CD4-positive, alpha-beta T cell (primary cell): ENCODE measurements at places on chromosomes 6 and 20.

GRCh38 chr6:25105070-25105925 is 169.5 kb upstream of the RIPOR2 start:
- no peak for DNase-seq

DNA sequence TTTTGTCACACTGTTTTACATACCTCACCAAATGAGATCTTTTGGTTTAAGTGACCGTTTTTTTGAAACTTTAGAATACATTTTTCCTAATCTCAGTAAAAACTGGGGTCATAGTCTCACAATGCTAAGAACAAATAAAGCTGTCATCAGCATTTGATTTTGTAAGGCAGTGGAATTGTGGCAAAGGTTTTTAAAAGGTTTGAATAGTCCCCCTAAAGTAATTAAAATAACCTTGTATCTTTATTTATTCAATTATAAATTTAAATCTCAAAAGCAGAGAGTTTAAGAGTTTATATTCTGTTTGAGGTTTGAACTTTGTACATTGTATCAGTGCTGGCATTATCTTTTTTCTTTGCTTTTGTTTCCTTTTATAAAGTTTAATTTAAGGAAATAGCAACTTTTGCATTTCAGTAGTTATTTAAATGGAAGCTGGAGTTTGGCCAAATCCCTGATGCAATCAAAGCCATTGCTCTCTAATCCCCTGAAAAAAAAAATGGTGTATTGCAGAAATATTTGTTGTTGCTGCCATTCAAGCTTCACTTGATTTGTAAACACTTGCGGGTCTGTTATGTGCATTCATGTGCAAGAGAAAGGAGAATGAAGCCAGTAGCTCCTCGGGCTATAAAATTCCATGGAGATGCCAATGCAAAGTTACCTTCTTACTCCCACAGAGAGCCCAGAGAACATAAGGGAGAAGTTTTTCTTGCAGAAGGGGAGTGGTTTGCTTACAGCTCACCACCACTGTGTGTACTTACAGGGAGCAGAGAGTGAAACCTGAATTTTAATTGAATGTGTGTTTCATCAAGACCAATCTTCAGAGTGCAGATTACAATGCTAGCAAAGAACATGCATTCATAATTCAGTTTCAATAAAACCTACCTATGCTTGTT is 391.8 kb downstream of the ARHGAP18 start:
- DNase-seq, result no peak

DNA sequence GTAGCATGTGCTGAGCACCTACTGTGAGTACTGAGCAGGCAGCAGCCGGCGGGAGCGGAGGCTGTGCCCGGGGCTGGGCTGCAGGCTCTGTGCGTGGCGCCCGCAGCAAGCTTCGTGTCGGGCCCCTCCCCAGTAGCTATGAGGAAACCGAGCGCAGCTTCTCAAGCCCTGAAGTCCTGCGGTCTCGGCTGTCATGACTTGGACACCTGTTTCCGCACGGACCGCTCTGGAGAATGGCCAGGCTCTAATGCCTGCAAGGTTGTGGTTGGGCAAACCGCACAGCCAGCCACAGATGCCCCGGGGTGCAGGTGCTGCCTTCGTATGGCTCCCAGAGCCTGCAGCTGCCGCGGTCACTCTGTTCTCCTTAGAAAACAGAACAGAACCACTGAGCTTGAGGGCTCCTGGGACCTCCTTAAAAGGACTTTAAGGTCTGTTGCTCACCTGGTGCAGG is 33.7 kb downstream of the PYGB start:
- no peak for DNase-seq

- DNase-seq, result no peak
Measured at GRCh38 chr20:38159957-38160756, 4.9 kb downstream of the TGM2 start.

- DNase-seq, result no peak
Measured at GRCh38 chr6:155026022-155026705, 31.0 kb downstream of the TIAM2 start.

DNA sequence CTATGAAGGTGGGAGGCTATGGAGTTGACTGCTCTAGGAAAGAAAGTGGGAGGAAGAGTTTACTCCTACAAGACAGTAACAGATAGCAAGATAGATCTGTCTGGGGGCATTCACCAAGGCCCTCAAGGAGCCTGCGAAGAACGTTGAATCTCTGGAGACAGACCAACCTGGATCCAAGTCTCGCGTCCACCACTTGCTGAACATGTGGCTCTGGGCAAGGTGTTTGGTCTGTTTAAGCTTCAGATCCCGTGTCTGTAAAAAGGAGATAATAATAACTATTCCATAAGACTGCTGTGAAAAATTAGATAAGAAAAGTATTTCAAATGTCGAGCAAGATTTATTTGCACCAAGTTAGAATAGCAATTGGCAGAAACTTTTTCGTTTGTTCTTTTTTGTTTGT is 8.1 kb upstream of the EEF1A1 start:
- no peak for DNase-seq

DNA sequence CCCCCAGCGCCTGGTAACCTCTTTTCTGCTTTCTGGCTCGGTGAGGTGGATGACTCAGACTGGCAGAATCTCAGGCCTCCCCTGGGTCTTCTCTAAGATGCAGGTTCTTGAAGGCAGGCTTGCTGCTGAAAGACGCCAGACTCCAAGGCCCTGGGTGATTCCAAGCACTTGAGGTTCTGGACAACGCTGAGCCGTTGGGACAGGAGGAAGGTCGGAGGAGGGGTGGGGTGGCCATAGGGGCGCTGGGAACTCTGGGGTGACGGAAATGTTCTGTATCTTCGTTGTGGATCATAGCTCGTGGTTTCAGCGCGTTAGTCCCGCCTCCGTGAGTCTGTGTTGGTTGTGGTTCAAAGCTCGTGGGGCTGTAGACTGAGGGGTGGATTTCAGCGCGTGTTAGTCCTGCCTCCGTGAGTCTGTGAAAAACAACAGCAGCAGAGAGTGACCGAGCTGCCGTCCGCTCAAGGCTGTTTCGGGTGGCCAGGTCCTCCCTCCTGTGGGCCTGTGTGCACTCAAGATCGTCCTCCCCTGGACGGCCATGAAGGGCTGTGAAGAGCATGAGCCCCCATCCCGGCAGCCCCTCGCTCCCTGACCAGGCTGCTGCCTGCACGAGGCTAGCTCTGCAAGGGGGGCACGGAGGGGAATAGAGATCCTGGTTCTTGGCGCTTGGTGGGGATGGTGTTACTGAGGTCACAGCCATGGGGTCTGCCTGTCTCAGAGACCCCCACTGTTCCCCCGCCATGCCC is 7.7 kb downstream of the NTSR1 start:
- peak; percentile 50 for DNase-seq

DNA sequence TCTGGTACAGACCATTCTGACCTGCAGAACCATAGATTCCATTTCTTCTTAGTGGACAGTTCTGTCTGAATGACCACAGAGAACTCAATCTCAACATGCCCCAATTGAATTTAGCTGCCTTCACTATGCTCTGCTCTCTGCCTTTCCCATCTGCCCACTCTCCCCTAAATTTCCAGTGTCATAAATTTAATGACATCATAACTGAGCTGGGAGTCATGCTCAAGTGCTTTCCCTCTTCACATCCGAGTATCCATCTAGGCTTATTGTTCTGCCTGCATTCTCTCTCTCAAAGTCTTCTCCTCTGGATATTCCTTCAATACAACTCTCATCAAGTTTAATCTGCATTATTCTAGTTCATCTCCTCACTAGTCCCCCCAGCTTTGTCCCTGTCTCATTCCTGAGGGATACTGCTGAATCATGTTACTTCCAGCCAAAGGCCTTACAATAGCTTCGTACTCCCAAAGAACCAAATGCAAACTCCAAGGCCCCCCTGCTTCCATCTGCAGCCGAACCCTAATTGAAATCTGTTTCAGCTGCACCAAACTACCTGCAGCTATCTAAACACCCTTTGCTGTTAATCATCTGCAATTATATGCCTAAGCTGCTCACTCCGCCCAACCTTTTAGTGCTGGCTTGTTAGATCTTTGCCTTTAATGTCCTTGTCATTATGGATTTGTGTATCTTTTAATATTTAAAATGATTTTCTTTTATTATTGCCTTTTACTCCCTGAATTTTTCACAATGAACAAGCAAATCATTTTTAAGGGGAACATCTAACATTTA is 46.1 kb downstream of the SLC35B3 start:
- no peak for DNase-seq

DNA sequence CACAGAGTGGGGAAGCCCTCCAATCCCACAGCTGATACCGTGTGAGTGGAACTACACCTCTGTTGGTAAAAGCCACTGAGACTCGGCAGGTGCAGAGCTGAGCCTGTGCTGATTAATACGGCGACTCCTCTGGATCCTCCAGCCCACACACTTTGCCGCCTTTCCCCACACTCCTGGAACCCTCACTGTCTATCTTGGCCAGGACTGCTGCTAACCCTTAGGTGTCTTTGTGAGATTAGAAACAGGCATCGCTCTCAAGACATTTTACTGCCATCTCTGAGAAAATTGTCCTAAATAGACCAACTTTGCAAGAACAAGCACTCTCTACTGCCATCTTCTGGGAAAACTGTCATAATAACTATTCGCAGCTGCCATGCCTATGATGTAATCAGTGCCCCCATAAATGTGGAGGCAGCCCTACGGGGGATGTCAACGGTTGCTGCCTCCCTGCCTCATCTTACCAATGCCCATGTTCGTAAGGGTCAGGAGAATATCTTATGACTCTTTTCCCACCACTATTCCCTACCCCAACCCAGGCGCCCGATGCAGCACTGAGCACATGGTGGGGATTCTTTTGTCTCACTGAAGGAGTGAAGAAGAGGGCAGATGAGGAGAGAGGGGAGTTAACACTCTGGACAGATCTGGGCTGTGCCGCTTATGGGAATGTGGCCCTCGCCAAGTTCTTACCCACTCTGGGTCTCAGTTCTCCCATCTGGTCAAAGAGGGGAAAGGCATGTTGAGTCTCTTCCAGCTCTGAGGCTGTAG is 26.1 kb upstream of the KCNB1 start:
- DNase-seq, result peak; percentile 43

GRCh38 chr6:148736774-148737412 is 9.9 kb upstream of the UST start:
- no peak for DNase-seq

DNA sequence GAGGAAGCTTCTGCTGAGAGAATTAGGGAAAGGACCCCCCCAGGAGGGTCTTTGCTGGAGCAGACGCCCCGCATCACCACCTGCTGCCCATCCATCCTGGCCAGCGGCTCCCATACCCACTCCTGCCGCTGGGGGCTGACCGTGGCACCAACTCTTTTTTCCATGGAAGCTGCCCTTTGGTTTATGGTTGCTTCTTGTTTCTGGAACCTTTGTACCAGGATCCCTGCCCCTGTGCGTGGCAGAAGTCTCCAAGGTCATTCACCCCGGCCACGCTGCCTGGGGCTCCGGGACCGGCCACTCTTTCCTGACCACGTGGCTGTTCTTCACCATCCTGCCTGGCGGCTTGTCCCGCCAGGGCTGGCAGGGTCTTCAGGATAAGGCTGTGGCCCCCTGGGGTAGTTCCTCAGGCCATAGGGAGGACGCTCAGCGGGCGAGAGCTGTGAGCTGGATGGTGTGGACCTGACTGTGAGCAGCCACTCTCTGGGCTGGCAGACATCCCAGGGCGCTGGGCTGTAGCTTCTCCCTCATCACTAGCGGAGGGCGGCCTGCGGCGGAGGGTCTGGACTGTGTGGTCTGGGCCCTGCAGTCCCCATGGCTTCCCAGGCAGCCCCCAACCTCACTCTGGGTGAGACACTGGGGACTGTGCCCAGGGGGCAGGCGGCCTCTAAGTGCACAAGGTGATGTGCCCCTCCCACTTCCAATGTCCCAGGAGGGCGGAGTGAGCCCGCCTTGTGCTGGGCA is 22.8 kb upstream of the RBBP8NL start:
- DNase-seq, result no peak

DNA sequence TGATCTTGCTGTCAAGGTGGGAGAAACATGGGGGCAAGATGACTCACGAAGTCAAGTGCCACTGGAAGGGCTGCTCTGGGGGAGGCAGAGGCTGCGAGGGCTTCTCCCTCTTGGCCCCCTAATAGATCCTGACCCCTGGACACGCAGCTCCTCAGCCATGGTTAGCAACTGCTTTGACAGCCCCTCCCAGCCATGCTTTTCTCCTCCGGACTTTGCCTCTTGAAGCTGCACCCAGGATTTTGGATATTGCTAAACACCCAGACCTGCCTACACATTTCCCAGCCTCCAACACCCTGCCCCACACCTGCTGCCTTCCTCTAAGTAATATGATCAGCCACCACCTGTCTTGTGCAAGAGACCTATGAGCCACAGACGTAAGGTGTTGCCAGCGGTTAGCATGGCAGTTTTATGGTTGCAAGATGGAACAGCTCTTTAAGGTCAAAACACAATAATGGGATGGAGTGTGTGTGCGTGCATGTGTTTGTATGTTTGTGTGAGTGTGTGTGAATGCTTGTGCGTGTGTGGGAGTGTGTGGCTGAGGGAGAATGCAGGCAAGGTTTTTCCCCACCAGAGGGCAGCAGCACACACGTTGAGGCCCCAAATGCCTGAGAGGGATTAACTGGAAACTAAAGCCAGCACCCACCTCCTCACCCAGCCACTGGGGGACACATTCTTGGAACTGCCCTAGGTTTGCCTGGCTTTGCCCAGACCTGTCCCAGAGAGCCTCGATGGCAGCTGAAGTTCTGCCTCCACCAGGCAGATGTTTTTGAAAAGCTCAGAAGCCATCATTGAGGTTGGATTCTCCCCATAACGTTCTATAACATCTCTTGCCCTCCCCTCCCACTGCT is 2.5 kb downstream of the IP6K3 start:
- peak; percentile 68 for DNase-seq

DNA sequence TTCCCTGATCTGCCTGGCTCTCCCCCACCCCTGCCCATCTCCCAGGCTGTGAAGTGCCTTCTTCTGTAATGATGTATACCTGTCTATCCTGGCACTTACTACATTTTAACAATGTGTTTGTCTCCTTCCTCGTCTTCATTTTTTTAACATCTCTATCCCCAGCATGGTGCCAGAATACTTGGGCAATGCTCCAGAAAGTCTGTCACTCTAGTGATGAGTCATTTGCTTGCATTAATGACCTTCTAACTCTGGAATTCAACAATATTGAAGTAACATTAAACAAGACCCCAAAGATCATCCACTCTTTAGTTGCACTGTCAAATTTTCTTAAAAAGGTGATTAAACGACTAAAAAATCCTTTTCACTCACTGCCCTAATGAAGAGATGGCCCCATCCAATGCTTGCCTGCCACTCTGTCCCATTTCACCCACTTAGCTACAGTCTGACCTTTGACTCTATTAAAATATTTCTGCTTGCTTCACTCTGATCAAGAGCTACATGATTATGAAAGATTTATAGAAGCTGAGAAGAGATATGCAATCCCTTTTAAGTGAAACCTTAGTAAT is 7.7 kb upstream of the KLHL31 start:
- no peak for DNase-seq

GRCh38 chr20:17957505-17958363 is 10.9 kb downstream of the SNX5 start:
- no peak for DNase-seq
